ENCODE measurements at places on chromosomes 7 and 10. TPM values are rescaled to one million over a fixed set of nuclear protein-coding genes. Genes with fewer than 3 reads are reported as not detected.

Gene ACBD7
- not detected for polyA plus RNA-seq

Gene SOSTDC1
- 21.2 TPM for polyA plus RNA-seq

Gene MYL10
- polyA plus RNA-seq = not detected

Gene LBX1
- not detected for polyA plus RNA-seq

Gene GPR26
- polyA plus RNA-seq = not detected

Gene MGMT
- 24.3 TPM for polyA plus RNA-seq

Gene TCAF2
- 1.8 TPM for polyA plus RNA-seq

Gene LRRC4
- polyA plus RNA-seq = 3.5 TPM

Gene HOXA6
- not detected for polyA plus RNA-seq

Gene TRPV5
- polyA plus RNA-seq = not detected

Gene RAB19
- 0.20 TPM for polyA plus RNA-seq

Gene PAPOLB
- polyA plus RNA-seq = not detected

Gene ITPRID1
- not detected for polyA plus RNA-seq

Gene CAV1
- 73.2 TPM for polyA plus RNA-seq

Gene FAM204A
- polyA plus RNA-seq = 30.8 TPM

Gene RNF32
- 2.2 TPM for polyA plus RNA-seq

Gene SFTPA1
- not detected for polyA plus RNA-seq

Gene CLCN1
- not detected for polyA plus RNA-seq

Gene PTPRE
- 4.0 TPM for polyA plus RNA-seq

Gene PHTF2
- 4.5 TPM for polyA plus RNA-seq

Gene SPDYE2B
- not detected for polyA plus RNA-seq

Gene STEAP1B
- not detected for polyA plus RNA-seq

Gene PLEKHS1
- 0.46 TPM for polyA plus RNA-seq

Gene EPHB6
- polyA plus RNA-seq = 19.3 TPM

Gene GRM3
- not detected for polyA plus RNA-seq

Gene CYP2C19
- 0.46 TPM for polyA plus RNA-seq

Gene C10orf67
- polyA plus RNA-seq = not detected
